ENCODE measurements at places on chromosomes 3 and 15. TPM values are rescaled to one million over a fixed set of nuclear protein-coding genes. Genes with fewer than 3 reads are reported as not detected.

GRCh38 chr3:65672871-65673815 lies 365.6 kb downstream of the MAGI1 start:
- no peak for DNase-seq

DNA sequence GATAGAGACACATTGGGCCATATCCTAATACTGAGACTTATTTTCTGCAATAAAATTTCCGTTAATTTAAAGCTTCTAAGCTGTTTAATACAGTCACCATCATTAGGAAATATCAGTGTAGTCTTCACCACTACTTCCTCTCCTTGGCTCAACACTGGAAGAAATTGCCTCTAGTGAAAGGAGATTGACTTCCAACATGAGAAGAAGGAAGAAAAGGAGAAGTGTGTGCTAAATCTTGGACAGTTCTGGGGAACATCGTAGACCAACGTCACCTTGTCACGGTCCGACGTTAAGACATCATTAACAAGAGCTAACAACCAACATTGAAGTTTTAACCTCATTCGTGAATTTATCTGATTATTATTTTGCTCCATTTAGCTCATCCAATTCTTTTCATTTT lies 987.0 kb upstream of the CFAP20DC start:
- DNase-seq = no peak

Gene EEF1AKMT4
- polyA plus RNA-seq = 12.0 TPM

Gene CNOT10
- polyA plus RNA-seq = 17.9 TPM
